Right forelimb (tissue), 1 donor: ENCODE measurements at places on chromosomes 16 and 17.

- no peak for DNase-seq
Measured at GRCh38 chr17:13947499-13947898, 121.8 kb upstream of the COX10 start.

DNA sequence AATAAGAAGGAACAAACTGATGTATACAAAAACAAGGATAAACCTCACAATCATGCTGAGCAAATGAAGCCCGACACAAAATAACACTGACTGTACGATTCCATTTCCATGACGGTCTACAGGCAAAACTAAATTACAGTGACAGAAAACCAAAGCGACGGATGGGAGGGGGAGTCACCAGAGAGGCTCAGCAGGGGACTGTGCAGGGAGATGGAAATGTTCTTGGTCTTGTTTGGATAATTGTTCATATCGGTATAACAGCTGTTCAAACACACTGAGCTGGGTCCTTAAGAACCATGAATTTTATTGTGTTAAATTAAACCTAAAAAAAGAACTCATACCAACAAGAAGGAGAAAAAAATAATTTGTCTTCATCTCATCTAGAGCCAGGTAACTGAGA, 97.8 kb downstream of the NXN start:
- DNase-seq, result no peak

DNA sequence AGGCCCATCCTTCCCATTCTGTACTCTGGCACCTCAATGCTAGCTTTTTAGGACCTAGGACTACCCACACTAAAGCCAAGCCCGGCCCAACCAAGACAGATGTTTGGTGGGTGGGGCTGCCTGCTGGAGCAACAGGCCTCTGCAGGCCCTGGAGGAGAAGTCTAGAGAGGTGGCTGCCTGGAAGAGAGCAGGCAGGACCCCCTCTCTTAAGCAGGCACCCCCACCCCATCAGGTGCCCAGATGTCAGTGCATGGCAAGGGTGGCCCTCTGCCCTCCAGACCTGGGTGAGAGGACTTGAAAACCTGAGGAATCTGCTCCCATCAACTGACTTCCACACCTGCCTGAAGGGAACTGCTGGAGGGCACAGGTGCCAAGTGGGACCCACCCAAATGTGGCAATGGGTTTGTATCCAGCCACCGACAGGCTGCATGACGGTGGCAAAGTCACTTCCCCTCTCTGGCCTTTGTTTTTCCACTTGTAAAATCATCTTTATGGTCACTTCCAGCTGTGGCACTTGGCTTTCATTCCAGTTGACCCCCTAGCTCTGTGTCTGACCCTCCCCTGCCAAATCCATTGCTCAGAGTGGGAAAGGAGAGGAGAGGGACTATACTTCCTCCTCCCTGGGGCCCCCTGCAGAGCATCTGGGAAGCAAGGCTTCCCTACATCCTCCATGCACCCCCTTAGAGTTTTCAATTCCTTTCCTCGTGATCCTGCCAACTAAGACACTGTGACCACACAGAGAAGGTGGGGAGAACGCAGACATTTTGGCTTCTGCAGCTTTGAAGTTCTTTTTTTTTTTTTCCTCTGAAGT, 1.7 kb upstream of the STAT5A start:
- peak; percentile 62 for DNase-seq

DNA sequence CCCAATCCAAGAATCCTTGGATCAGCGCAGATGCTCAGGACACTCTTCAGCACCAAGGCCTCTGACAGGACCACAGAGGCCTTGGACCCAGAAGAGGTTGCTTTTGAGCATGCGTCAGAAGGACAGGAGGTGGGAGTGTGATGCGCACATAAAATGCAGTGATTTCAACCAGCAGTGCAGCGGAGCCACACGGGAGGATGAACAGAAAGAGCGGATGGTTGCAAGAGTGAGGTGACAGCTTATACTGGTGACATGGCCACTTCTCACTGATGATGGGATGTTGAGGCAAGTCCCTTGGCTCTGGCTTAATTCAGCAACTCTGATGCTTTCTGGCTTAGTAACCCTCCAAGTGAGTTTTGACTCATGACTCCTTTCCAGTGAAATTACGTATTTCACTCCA, 25.2 kb upstream of the ERN1 start:
- DNase-seq, result no peak

GRCh38 chr17:5785338-5785737, 201.0 kb upstream of the NLRP1 start:
- DNase-seq, result no peak

- DNase-seq, result no peak
Measured at GRCh38 chr17:68102318-68102758, 66.8 kb downstream of the KPNA2 start.

DNA sequence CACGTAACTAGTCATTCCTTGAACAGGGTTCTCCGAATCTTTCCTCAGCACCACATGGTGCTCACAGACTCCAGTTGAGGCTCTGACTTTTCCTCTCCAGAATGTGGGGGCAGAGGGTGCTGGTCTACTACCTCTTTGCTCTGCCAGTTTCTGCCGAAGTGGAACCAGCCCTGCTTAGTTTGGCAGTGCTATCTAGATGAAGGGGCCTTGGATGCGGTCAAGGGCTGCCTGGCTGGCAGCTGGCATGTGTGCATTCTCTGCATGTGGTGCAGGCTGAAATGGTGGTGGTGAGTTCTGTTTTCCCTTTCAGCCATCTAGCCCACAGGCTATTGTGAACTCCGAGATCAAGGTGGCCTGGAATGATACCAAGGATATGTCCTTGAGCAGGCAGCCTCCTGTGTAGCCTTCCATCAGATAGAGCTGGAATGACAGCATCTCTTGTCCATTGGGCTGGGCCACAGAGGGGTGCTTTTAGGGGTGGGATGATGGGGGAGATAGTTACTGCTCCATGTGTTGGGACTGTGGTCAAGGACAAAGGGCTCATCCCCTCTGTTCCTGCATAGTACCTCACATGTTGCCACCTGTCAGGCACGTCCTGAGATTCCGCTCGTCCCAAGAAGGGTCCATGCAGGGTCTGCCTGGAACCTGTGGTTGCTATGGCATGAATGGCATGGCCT, 2.0 kb downstream of the DYNLL2 start:
- DNase-seq, result no peak

- peak; percentile 56 for DNase-seq
Measured at GRCh38 chr16:10728003-10728887, 15.4 kb upstream of the NUBP1 start.

DNA sequence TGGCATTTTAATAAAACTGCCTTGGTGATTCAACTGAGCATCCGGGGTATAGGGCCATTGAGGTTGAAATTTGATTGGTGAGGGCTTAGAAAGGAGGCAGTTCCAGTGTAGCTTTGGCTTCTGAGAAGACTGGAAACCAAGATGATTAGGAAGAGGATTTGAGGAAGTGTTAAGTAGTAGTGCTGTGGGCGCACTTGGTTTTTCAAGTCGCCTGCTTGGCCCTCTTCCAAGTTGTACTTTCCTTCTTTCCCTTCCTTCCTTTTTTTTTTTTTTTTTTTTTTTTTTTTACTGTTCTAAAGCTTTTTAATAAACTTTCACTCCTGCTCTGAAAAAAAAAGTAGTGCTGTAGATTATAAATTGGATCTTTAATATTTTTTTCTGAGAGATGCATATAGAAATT, 320.5 kb downstream of the UTP18 start:
- no peak for DNase-seq

DNA sequence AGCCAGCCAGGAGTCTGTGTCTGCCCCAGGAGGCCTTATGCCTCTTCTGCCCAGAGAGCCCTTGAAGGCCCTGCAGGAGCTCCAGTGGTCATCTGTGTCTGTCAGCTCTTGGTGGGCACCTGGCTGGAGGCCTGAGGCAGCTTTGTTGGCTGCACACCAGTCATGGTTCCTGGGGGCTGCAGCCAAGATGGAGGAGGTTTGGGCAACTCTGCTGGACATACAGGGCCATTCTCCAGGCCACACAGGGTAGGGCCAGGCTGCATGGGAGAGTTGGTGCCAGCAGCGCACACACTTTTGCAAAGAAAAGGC, 29.4 kb downstream of the B9D1 start:
- DNase-seq, result no peak

DNA sequence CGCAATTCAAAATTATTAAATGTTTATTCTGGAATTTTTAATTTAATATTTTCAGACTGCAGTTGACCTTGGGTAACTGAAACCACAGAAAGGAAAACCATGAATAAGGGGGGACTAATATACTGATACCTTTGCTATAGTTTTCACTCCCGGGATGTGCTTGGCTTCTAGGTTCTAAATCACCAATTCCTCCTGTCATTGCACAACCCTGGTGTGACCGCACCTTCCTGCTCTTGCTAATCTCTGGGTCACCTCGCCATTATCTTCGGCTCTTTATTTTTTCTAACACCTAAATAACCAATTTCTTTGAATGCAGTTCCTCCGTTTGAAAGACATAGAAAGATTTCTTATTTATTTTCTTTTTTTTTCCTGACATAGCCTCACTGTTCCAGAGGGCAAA, 634.5 kb upstream of the GOT2 start:
- no peak for DNase-seq

DNA sequence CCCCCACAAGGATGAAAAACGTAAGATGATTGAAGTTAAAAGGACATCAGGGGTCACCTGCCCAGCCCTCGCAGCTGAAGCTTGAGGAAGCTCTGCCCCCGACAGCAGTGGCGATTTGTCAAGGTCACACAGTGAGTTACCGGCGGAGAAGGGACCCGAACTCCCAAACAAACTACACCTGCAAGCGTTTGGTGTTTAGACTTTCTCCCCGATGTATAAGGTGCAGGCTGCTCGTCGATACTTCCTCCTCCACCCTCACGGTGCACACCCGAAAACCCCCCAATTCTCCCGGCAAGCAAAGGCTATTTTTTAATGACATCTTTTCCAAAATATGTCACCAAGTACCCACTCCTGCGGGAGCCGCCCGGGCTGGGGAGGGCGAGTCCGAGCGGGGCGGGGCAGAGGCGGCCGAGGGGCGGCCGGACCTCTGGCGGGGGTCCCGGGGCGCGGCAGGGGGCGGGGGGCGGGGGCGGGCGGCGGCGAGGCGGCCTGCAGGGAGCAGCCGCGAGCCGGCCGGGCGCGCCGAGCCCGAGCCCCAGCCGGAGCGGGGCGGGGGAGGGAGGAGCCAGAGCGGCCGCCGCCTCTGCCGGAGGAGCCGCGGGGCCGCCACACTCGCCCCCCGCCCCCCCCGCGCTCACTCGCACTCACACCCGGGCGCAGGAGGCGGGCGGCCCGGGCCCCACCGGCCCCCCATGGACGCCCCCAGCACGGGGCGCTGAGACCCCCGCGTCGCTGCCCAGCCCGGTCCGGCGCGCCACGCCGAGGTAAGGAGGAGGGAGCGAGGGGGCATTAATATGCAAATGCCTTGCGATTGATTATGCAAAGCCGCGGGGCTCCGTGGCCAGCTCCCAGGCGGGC, at the start of gene THRA:
TSS of gene THRA (plus strand) at position 637 of the 858 bp plus-strand sequence. CDS start 11,524 bp downstream, outside the sequence.
- peak; percentile 83 for DNase-seq

GRCh38 chr17:32976605-32977004, 15.0 kb upstream of the SPACA3 start:
- no peak for DNase-seq

DNA sequence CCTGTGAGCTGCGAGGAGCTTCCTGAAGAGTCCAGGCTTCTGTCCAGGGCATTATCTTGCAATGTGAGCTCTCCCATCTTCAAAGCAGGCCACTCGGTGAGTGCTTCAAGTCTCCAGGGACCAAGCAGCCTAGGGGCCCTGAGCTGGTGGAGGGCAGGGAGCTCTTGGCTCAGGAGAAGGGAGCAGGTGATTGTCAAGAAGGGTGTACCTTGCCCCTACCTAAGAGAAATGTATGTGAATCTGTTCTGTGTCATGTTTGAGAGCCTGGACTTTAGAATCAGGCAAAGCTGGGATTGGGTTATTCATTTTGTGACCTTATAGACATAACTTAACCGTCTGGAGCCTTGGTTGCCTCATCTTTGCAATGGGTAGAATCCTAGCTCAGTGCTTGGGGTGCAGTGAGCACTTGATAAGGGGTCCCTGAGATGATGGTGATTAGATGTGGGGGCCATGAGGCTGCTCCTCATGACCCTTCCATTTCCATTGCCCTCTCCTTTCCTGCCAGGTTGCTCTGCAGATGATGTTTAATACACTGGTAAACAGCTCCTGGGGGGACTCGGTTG, 15.9 kb downstream of the ZNF768 start:
- DNase-seq, result no peak

GRCh38 chr17:65918916-65919315, 273.0 kb downstream of the CEP112 start:
- DNase-seq, result no peak

DNA sequence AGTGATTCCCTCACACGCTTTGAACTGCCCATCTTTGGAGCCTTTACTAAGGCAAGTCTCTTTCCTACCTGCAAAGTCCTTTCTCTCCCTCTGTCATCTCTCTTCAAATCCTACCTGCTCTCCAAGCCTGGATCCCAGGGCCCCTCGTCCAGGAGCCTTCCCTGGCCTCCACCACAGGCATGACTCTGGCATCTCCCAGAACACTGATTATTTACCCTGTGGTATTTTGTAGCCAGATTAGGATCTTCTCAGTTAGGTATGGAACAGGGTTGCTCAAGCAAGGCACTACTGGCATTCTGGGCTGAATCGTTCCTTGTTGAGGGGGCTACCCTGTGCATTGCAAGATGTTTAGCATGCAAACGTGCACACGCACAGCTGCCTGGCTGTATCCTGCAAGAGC, 31.9 kb upstream of the POLR3E start:
- DNase-seq, result no peak

DNA sequence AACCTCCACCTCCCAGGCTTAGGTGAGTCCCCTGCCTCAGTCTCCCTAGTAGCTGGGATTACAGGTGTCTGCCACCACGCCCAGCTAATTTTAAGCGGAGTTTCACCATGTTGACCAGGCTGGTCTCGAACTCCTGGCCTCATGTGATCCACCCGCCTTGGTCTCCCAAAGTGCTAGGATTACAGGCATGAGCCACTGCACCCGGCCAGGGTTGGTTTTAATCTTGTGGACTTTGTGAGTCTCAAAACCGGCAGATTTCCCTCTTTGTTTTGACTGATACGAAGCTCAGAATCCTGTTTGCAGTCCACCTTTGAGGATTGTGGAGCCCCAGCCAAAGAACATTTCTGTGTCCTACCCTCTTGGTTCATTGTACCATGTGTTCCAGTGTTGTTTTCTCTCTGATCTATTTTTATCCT, 16.4 kb upstream of the CPSF4L start:
- DNase-seq, result no peak

GRCh38 chr17:15442311-15443180, 24.9 kb downstream of the CDRT4 start:
- no peak for DNase-seq

GRCh38 chr16:27549464-27549745, 308 bp downstream of the GTF3C1 start:
- DNase-seq, result no peak

GRCh38 chr17:42804918-42805367, 6.3 kb downstream of the CNTD1 start:
- no peak for DNase-seq

- DNase-seq, result no peak
Measured at GRCh38 chr16:307691-308312, 24.8 kb downstream of the PDIA2 start.

- DNase-seq, result no peak
Measured at GRCh38 chr16:53898993-53899392, 195.0 kb downstream of the FTO start.

GRCh38 chr16:88743693-88744576, 37.6 kb downstream of the CTU2 start:
- DNase-seq, result peak; percentile 79

- no peak for DNase-seq
Measured at GRCh38 chr16:11901091-11901490, 14.7 kb downstream of the GSPT1 start.
